ENCODE measurements at places on chromosomes 13 and 19. TPM values are rescaled to one million over a fixed set of nuclear protein-coding genes. Genes with fewer than 3 reads are reported as not detected.

DNA sequence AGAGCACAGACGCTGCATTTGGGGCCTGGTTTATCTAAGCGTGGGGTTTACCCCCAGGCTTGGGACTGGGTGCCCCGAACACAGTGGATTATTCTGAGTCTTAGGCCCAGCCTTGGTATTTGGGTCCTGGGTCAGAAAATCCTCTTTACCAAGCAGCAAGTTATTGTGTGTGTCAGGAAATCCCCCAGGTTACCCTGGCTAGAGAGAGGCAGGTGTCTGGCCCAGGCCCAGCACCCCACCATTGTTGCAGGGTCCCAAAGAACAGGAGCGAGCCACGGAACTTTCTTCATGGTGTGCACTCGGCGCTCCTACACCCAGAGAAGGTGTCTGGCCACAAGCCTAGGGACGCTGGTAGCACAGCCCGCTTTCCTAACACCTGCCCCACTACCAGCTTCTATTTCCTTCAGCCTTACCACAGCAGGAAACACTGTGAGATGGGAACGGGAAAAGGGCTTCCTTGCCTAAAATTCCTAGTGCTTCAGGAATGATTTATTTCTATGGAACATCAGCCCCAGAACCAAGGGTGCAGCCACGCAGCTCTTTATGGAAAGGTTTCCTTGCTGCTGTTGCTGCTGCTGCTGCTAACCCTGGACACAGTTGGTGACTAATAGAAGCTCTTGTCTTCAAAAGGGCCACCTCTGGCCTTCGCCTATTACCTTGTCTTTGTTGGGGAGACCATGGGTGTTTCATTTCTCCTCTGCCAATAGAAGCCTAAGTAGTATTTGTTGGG is 7.4 kb upstream of the CDX2 start:
- peaks cover 98% of the 10 kb centered on the region for H3K27me3 ChIP-seq
- no peak overlapping the region for H3K27ac ChIP-seq
- no peak for DNase-seq
- peaks cover 50% of the 10 kb centered on the region for H3K4me1 ChIP-seq

DNA sequence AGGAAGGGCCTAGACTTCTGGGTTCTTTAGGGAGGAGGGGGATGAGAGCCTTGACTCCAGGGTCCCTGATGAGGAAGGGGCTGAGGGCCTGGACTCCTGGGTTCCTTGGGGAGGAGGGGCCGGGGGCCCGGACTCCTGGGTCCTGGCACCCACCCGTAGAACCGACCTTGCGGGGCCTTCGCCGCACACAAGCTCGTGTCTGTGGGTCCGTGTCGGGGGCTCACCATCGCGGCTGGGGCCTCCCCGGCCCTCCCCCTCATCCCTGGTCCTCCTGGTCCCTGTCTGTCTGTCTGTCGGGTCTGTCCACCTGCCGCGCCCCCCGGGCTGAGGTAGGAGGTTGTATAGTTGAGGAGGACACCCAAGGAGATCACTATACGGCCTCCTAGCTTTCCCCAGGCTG is 662 bp upstream of the SPACA6 start:
- peaks cover 8% of the 10 kb centered on the region for H3K27me3 ChIP-seq
- no peak overlapping the region for H3K4me3 ChIP-seq
- peaks cover 60% of the 10 kb centered on the region for H3K4me1 ChIP-seq

DNA sequence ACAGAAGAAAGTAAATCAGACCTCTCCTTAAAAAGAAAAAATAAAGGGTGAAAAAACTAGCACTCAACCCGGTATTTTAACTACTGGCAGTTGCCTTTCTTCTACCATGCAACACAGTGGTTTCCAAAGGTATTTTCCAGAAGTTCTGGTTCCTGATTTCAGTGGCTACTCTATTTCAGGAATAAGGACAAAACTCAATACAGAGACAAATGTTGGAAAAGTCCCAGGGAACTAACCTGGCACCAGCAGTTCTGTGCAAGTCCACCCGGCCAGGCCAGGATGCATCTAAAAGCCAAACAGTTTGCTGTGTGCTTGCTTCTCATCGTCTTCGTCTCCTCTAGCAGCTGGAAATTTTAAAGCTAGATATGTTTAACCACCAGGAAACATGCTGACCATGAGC is 52.5 kb downstream of the FOXO1 start:
- no peaks in the 10 kb centered on the region for H3K27me3 ChIP-seq
- no peak overlapping the region for H3K4me3 ChIP-seq
- peak overlapping the region; percentile 67 for H3K27ac ChIP-seq
- no peaks in the 10 kb centered on the region for H3K36me3 ChIP-seq
- DNase-seq, result no peak
- H3K4me1 ChIP-seq, result peaks cover 32% of the 10 kb centered on the region

GRCh38 chr13:44801990-44802389 is 187.3 kb downstream of the NUFIP1 start:
- no peaks in the 10 kb centered on the region for H3K36me3 ChIP-seq
- no peaks in the 10 kb centered on the region for H3K27me3 ChIP-seq
- no peak overlapping the region for H3K27ac ChIP-seq
- H3K4me3 ChIP-seq, result no peak overlapping the region
- no peaks in the 10 kb centered on the region for H3K4me1 ChIP-seq
- no peak for DNase-seq

GRCh38 chr19:5926641-5927440 is 12.8 kb downstream of the CAPS start:
- H3K4me1 ChIP-seq, result peaks cover 4% of the 10 kb centered on the region
- no peak overlapping the region for H3K27ac ChIP-seq
- no peak overlapping the region for H3K4me3 ChIP-seq
- H3K36me3 ChIP-seq, result peaks cover 93% of the 10 kb centered on the region
- DNase-seq, result no peak

DNA sequence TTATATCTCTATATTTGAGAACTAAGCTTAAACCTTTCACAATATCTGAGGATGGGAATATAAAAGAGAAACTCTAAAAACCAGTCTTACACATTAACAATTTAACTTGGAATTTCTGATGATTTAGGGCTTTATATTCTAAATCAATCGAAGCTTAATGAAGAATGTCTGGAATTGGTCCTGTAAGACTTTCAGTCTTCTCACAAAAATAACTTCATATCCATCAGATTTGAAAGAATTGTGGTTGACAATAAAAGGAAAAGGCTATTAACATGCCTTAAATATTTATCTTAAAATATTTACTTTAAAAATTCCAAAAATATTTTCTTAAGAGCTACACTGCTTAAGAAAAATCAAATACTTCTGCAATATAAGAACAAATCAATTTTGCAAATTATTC is 27.3 kb downstream of the MYCBP2 start:
- peak overlapping the region; percentile 11 for H3K27ac ChIP-seq
- no peak overlapping the region for H3K4me3 ChIP-seq

GRCh38 chr13:43362556-43362955 is 339.2 kb downstream of the DNAJC15 start:
- no peaks in the 10 kb centered on the region for H3K36me3 ChIP-seq
- no peak overlapping the region for H3K27ac ChIP-seq
- H3K27me3 ChIP-seq, result no peaks in the 10 kb centered on the region
- H3K4me1 ChIP-seq, result no peaks in the 10 kb centered on the region

DNA sequence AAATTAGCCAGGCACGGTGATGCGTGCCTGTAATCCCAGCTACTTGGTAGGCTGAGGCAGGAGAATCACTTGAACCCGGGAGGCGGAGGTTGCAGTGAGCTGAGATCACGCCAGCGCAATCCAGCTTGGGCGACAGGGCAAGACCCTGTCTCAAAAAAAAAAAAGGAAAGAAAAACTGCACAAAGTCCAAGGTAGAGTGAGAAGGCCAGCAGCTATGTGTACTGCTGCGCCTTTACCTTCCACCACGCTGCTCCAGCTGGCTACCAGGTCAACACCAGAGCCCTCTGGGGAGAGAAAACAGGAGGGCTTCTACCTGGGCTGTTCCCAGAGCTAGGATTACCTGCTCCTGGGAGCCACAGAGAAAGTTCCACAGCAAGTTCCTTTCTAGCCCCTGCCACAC is 3.2 kb downstream of the ELL start:
- no peaks in the 10 kb centered on the region for H3K27me3 ChIP-seq
- H3K4me1 ChIP-seq, result peaks cover 82% of the 10 kb centered on the region
- no peak overlapping the region for H3K27ac ChIP-seq
- no peaks in the 10 kb centered on the region for H3K36me3 ChIP-seq
- DNase-seq, result no peak

Gene SBK3
- polyA plus RNA-seq, result not detected

Gene TMEM272
- polyA plus RNA-seq, result 0.20 TPM

Gene FOSB
- polyA plus RNA-seq, result 2.2 TPM

Gene UNC13A
- polyA plus RNA-seq, result 0.73 TPM

Gene TEKTIP1
- polyA plus RNA-seq, result 1.2 TPM

Gene DLL3
- 0.68 TPM for polyA plus RNA-seq

Gene KIR2DL4
- 0.65 TPM for polyA plus RNA-seq

Gene NOTCH3
- polyA plus RNA-seq, result 2.5 TPM

All from spleen (tissue), 13 donors.